ENCODE measurements at places on chromosomes 2 and 18. TPM values are rescaled to one million over a fixed set of nuclear protein-coding genes. Genes with fewer than 3 reads are reported as not detected.
A peak's percentile ranks its signal among the peaks of the same experiment; 100 is the strongest.

DNA sequence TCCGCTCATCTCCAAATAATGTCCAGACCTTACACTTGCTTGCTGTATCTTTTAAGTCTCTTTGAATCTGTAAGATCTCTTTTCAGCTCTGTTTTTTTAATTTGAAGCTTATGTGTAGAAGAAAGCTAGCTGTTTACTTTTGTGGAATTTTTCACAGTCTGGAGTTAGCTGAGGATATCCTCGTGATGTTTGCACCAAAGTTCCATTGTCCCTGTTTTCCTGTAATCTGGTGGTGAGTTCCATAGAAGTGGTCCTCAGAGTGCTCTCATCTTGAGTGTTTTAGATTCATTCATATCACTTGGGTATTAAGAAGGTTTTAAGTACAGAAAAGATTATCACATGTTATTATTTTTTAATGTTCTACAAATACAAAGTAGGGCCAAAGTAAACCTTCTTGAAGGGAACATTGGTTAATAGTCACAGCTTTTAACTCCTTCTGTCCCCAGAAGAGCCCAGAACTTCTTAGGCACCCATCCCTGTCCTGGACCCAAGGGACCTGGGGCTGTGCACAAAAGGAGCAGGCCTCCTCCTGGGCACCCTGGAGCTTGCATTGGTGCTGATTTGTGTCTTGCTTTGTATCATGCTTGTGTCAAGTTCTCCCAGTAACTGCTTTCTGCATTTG, 15.0 kb downstream of the MLPH start:
- no peak for DNase-seq

DNA sequence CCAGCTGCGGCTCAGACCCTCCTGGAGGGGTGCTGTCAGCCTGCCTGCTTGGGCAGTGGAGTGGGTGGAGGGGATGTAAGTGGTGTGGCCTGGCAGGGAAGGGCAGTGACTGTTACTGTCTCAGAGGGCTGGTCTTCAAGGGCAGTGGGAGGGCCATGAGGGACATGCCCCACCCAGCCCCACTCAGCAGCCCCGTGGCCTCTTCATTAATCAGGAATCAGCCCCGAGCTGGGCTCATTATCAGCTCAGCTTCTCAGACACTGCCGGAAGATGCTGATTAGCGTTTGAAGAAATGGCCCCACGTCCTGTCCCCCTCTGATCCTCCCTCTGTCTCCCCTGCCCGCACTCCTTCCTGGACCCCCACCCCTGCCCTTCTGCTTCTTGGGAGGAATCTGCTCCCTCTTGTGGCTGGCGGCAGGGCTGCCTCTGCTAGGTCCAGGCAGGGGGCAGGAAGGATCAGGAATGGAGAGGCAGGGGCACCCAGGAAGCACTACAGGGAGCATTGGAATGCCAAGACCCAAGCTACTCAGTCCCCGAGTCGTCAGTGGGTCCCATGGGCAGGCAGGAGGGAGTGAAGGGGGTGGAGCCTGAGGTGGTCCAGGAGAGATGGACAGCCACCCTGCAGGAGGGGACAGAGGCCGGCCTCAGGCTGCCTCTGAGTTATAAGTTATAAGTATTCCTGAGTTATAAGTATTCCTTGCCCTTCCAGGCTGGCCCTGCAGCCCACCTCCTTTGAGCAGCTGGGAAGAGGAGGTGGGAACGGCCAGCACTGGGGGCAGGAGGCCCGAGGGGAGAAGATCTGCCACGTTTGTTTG, 7.0 kb downstream of the ASIC4 start:
- no peak for DNase-seq

DNA sequence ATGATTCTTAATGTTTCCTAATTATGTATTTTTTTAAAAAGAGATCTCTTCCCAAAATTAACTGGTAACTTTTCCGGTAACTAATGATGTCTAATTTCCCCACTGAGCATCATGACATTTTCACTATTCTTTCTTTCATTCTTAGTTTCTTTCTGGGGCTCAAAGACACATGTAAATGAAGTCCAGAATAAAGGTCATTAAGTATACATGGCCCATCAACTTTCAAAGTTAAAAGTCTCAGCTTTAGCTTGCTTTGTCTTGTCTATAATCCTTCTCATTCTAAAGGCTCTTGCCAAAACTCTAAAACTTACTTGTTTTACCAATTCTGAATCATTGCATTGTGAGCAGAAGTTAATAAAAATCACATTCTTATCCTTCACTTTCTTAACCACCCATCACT, 53.6 kb downstream of the ASXL2 start:
- no peak for DNase-seq

GRCh38 chr2:8677646-8678592, 3.9 kb upstream of the ID2 start:
- DNase-seq: peak; percentile 53

DNA sequence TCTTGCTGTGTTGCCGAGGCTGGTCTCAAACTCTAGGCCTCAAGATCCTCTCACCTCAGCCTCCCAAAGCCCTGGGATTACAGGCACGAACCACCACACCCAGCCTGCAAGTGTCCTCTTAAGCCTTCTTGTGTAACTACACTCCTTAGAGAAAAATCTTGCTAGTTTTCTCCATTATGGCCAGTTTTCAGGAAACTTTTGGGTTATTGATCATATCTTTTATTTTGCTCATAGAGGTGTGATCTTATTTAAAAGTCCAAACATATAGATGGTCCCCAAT, 2.4 kb downstream of the SOCS6 start:
- no peak for DNase-seq

- no peak for DNase-seq
Observed at GRCh38 chr2:98936353-98937351, 627 bp upstream of the CRACDL start.

ST8SIA3 gene
- not detected for total RNA-seq

HJURP gene
- 9.5 TPM for total RNA-seq

IL1RL1 gene
- 0.13 TPM for total RNA-seq

RNF25 gene
- 34.4 TPM for total RNA-seq

All from dermis microvascular lymphatic vessel endothelial cell (primary cell).